ENCODE measurements at places on chromosomes 11 and 22.
A peak's percentile ranks its signal among the peaks of the same experiment; 100 is the strongest.

- DNase-seq, result peak; percentile 43
Measured at GRCh38 chr22:46815559-46815895, 53.1 kb downstream of the TBC1D22A start.

- DNase-seq, result peak; percentile 76
Measured at GRCh38 chr11:75240311-75241035, at the start of gene TPBGL. Gene TPBGL (plus strand): TSS chr11:75240774. CDS start chr11:75241050, 276 bp downstream.

DNA sequence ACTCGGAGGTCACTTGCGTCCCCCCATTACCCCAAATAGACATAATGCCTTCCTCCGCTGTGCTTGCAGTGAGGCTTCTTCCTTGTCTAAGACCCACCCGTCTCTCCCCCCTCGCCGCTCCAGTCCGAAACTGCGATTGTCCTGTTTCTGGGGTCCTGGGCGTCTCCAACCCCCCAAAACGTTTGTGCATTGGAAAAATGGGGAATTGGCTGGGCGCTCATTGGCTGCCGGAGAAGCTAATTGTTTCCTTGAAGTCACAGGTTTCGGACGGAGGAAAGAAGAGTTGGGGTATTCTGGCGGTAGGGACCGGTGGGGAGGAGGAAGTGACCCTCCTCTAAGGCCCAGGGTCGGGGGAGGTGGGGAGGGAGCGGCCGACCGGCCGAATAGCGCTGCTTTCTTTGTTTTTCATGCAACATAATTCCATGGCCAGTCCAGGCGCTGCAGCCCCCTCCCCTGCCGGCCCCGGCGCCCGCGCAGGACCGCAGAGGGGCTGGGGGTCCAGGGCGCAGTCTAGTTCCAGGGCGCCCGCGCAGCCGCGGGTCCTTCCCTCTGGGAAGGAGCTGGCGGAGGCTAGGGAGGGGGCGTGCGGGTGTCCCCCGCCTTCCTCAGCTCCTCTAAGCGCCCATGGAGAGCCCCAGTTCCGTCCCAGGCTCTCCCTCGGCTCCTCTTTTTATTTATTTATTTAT, 12.7 kb upstream of the CPT1A start:
- DNase-seq, result no peak

DNA sequence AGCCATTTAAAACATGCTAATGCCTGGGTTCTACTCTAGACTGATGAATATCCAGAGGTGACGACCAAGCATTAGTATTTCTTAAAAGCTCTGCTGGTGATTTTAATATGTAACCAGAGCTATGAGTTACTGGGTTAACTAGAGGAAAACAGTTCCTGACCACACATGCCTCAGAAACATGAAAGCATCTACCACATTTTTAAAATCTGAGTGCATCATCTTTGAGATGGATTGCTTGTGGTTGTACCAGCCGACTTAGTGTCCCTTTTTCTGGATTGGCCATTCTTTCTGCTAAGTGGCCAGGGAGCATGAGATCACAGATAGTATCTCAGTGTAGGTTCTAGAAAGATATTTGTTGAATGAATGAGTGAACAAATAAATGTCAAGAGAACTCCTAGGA, 152.4 kb downstream of the NTM start:
- no peak for DNase-seq

GRCh38 chr11:45451766-45452440, 165.8 kb upstream of the SYT13 start:
- DNase-seq, result no peak

All from H1 (cell line).